ENCODE measurements at places on chromosomes 12 and 14. TPM values are rescaled to one million over a fixed set of nuclear protein-coding genes. Genes with fewer than 3 reads are reported as not detected.

DNA sequence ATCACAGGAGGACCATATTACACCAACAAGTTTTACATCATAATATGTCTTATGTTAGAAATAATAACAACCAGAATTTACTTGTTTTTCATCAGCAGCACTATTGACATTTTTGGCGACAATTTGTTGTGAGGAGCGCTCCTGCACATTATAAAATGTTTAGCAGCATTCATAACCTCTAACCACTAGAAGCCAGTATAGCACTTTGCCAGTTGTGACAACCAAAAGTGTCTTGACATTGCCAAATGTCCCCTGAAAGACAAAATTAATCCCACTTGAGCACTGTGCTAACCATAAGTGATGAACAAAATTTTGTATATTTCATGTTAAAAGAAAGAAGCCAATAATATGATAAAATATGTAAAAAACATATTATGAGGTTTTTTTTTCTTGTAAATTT is 356.9 kb upstream of the LMO3 start:
- no peak for DNase-seq

DNA sequence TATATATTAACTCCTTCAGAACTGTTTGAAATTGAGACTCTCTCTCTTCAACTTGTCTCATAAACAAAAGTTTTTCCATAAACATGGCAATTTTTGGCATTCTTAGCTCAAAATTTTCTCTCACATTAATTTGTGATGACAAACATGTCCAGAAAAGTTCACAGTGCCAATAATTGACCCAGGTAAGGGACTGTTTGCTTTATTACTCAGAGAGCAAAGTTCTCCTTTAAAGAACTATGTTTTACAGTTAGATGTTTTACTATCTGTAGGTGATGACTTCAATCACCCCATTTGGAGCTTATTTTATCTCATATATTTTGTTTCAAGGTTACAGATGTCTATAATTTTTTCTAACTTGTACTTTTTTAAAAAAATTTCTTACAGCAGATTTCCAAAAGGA is 855.6 kb downstream of the SLC16A7 start:
- no peak for DNase-seq

DNA sequence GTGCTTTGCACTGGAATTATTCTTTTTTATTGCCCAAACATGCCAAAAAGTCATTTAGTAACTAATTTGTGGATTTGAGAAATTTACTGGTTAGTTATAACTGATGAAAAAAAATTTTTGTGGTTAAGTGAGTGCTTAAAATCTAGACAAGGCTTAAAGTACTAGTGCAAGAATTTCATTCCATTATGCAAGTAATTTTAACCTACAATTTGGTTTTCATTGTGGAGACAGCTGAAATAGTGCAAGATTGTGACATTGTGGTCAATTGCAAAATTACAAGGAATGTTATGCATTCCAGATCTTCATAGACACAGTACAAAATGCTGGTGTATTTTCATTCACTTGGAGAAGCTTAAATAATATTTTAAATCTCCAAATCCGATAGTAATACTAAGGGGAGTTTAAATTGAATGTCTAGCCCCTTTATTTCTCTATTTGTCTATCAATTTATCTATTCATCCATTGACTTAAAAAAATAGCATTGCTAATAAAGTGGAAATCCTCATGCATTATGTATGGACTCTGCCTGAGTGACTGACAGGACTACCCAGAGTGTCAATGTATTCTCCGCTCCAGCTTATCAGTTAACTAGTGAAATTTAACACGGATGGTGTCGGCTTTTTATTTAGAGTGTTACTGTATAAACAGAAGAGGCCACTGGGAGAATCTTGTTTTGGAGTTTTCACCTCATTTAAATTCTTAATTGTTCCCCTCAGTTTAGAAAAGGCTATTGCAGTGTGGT is 125.9 kb downstream of the ALX1 start:
- DNase-seq, result peak; percentile 5

GRCh38 chr12:47949441-47950341 is 13.7 kb upstream of the TMEM106C start:
- peak; percentile 72 for DNase-seq

- DNase-seq, result no peak
Observed at GRCh38 chr12:113253532-113254285, 32.4 kb downstream of the TPCN1 start.

DNA sequence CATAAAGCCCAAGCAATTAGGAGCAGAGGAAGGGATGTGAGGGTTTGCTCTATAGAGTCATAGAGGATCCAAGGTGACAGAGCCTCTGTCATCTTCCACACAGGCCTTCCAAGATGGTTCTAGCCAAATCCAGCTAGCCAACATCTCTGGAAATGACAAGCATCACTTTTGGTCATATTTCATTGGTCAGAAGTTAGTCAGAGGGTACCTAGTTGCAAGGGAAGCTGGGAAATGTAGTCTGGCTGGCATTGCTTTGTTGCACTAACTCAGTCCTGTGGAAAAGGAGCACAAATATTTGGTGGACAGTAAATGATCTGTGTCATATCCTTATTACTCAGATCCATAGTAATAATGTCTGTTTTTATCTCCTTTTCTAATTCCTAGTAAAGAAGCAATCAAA is 715.7 kb downstream of the NRXN3 start:
- DNase-seq, result no peak

GRCh38 chr12:23099604-23100003 is 474.6 kb downstream of the ETNK1 start:
- DNase-seq, result no peak

DNA sequence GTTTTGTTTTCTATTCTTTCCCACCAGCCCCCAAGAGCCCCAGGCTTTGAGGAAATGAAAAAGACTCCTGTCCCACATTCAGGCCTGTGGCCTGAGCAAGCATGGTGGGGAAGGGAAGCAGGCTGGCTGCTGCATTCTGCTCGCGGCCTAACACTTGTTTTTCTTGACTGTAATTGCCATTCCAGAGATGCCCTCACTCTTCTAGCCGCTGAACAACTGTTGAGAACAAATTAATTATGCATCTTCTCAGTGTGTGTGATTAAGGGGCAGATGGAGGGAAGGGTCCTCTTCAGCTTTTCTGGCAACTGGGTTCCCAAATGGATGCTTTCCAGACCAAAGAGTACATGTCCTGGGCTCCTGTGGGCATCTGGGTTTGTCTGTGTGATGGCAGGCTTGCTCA is 43.3 kb downstream of the ADCK1 start:
- DNase-seq, result no peak

GRCh38 chr14:20733684-20734429 is 11.8 kb upstream of the EDDM3A start:
- no peak for DNase-seq

Gene GPR65
- polyA plus RNA-seq, result not detected

GRCh38 chr14:85527445-85528035 is 2.4 kb upstream of the FLRT2 start:
- no peak for DNase-seq

Gene CEP83
- 5.9 TPM for polyA plus RNA-seq

- no peak for DNase-seq
Observed at GRCh38 chr14:80792771-80793170, 148.8 kb downstream of the CEP128 start.

DNA sequence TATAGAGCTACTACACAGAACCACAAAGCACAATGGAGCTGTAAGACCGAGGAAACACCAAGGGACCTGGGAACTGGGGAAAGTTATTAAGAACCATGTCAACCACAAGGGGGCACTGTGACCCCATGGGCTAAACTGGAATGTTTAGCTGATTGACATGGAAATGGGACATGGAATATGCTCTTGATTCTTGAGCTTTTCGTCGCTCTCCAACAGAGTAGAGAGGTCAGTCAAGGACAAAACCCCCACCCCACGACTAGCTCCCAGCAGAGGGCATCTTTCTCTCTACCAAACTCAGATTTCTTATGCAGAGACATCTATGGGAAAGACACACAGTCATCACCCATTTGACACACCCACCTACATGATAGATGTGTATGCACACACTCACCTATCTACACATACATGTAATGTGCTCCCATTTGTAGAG is 10.1 kb downstream of the NDRG2 start:
- DNase-seq, result peak; percentile 83

- no peak for DNase-seq
Observed at GRCh38 chr14:85934886-85935254, 404.9 kb downstream of the FLRT2 start.

Gene CLEC4E
- polyA plus RNA-seq, result not detected

GRCh38 chr12:93879476-93880421 is 202.6 kb downstream of the CRADD start:
- DNase-seq, result peak; percentile 92

Data from IMR-90 (cell line).